ENCODE measurements at places on chromosomes 7 and 10.

GRCh38 chr7:131765575-131765974, 209.1 kb upstream of the PODXL start:
- no peaks in the 10 kb centered on the region for H3K4me1 ChIP-seq
- H3K27me3 ChIP-seq, result no peaks in the 10 kb centered on the region
- H3K36me3 ChIP-seq, result no peaks in the 10 kb centered on the region
- no peak for DNase-seq

DNA sequence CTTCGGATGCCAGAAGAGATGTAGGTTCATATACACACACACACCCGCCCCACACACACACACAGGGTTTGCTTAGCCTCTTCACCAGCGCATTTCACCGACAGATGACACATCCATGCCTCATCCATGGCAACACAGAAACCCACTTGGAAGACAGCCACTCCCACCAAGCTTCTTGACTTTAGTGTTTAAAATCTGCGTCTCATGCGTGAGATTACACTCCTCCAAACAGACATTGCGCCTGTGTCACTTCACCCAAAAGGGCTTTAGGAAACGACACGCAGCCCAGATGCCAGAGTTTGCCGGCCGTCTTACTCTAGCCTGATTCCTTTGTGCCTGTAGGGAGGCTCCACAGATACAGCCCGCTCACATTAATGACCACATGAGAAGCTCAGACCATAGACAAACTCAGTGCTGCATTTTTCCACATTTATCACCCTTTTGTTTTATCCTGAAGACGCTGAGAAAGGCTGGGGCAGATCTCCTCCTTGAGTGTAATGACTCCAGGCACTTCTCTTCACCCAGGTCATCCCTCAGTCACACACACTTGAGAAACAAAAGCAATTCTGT, 73.8 kb downstream of the DIP2C start:
- no peaks in the 10 kb centered on the region for H3K36me3 ChIP-seq
- peaks cover 11% of the 10 kb centered on the region for H3K27me3 ChIP-seq

DNA sequence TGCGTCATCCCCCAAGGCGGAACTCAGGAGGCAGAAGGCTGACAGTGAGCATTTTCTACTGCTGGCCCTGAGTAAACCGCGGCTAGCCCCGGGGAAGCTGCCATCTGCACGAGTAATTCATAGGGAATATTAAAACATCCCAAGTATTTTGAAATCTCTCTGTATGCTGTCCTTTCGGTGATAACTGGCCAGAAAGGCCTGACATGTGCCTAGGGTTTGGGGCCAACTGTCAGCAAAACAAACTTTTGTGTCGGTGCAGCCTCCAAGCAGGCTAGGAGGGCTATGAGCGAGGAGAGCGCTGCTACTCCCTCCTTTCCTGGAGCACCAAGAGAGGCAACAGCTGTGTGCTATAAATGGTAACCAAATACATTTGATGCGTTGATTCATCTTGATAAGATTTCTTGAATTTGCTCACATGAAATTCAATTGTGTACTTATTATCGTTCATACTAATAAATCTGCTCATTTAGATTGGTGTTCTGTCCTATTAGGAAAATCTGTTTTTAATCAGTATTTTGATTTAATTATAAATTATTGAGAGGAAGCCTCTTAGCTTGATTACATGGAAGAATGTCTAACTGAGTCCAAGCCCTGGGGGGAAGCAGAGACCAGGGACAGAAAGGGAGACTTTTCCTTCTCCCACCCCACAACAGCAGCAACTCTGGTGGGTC, 124.4 kb upstream of the NPS start:
- no peaks in the 10 kb centered on the region for H3K4me1 ChIP-seq
- H3K27me3 ChIP-seq, result no peaks in the 10 kb centered on the region
- no peak for DNase-seq
- H3K36me3 ChIP-seq, result no peaks in the 10 kb centered on the region
- H3K27ac ChIP-seq, result no peak overlapping the region

- H3K27me3 ChIP-seq, result peaks cover 11% of the 10 kb centered on the region
- H3K4me3 ChIP-seq, result no peak overlapping the region
- no peaks in the 10 kb centered on the region for H3K4me1 ChIP-seq
- no peak overlapping the region for H3K27ac ChIP-seq
Observed at GRCh38 chr7:39399986-39400385, 166.2 kb upstream of the YAE1 start.

- no peak for DNase-seq
- peaks cover 36% of the 10 kb centered on the region for H3K36me3 ChIP-seq
- H3K27ac ChIP-seq, result no peak overlapping the region
- H3K27me3 ChIP-seq, result no peaks in the 10 kb centered on the region
- peaks cover 25% of the 10 kb centered on the region for H3K4me1 ChIP-seq
- no peak overlapping the region for H3K4me3 ChIP-seq
Observed at GRCh38 chr7:44801890-44802289, 5.4 kb downstream of the PPIA start.

DNA sequence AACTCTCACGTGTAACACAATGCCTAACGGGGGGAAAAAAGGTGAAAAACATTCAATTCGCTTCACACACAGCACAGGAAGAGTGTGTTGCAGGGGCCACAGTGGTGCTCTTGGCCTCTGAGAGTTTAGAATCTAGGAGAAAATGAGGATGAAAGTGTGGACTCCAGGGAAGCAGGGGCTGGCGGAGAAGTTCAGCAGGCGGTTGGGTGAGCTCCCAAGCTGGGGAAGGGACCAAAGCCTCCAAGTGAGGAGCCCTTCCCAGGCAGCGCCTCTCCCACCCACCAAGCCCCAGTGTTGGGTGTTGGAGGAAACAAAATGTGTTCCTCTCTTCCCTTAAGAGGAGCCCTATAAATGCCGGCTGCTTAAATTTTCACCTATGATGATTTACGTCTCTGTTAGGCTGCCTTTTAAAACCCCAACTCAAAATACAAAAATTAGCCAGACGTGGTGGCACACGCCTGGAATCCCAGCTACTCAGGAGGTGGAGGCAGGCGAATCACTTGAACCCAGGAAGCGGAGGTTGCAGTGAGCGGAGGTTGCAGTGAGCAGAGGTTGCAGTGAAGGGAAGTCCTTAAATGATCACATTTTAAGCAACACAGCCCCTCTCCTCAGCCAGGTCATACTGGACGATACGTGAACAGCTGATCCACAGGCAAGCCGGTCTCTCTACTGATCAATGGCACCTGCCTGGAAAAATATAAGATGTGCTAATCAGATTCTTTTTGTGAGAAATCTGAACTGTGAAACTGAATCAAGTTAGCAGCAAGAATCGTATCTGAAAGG, 735.2 kb downstream of the PARD3 start:
- H3K27me3 ChIP-seq, result peaks cover 5% of the 10 kb centered on the region
- H3K4me1 ChIP-seq, result no peaks in the 10 kb centered on the region
- no peaks in the 10 kb centered on the region for H3K36me3 ChIP-seq
- DNase-seq, result no peak
- no peak overlapping the region for H3K4me3 ChIP-seq

DNA sequence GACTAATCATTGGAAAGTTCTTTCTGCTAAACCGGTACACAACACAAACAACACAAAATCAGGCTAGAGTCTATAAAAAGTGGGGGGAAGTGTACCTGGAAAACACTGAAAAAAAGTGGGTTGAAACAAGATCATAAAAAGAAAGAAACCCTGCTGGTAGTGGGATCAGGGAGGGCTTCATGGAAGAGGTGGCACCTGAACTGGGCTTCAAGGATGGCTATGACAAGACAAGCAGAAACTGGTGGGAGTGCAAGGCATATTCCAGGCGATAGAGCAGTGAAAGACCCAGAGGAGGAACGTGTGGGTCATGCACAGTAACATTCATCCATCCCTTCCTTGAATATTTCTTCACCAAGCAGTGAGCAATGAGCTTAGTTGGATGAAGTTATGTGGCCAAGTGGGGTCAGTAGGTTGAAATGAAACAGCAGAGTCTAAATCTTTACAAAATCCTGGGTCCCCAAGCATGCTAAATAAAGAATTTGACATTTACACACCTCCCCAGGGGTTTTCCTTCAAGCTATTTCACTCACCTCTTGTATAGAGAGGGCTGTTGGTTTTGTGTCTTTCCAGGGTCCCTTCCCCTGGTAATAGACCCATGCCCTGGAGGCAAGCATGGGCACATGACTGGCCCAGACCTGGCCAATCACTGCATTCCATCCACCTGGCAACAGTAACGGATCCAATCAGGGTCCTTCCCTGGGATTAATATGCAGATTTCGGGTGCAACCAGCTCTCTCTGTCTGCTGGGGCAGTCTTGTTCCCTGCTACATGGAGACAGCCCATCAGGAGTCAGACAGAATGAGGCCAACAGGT, 38.2 kb downstream of the SPOCK2 start:
- DNase-seq, result no peak
- no peak overlapping the region for H3K4me3 ChIP-seq
- peaks cover 2% of the 10 kb centered on the region for H3K36me3 ChIP-seq
- no peaks in the 10 kb centered on the region for H3K27me3 ChIP-seq
- peaks cover 9% of the 10 kb centered on the region for H3K4me1 ChIP-seq

DNA sequence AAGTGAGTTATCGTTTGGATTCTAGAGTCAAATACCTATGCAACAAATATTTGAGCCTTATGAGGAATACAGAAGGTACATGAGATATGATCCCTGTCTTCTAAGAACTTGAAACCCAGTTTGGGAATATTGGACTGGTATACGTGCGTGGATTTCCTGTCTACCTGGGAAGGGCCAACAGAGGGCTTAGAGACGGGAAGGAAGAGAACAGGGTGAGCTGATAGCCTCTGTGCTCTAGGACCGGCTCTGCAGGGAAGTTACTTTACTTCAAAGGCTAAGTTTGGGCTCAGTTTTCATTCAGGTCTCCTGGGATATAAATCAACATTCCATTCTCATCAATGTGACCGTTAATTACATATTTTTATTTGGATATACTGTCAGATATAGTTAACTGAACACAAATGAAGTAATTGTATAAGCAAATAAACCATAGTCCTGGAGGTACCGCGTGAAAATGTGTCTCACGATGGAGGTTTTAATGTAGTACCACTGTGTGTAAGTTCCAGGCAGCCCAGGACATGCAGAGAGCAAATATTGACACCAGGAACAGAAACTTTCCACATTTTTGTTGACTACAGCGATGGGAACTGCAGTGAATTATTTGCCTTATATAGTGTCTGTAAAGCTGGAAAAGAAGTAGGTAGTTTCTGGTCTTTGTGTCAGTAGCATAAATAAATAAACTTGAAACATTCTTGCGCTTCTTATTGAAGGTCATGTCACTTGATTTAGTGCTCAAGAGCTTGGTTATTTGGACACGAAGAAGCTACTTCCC, 8.6 kb downstream of the CHST12 start:
- H3K4me1 ChIP-seq, result peaks cover 53% of the 10 kb centered on the region
- H3K36me3 ChIP-seq, result peaks cover 39% of the 10 kb centered on the region

- no peaks in the 10 kb centered on the region for H3K4me1 ChIP-seq
- H3K27me3 ChIP-seq, result no peaks in the 10 kb centered on the region
- H3K27ac ChIP-seq, result no peak overlapping the region
- H3K4me3 ChIP-seq, result no peak overlapping the region
- no peaks in the 10 kb centered on the region for H3K36me3 ChIP-seq
Observed at GRCh38 chr7:102097601-102098161, 189.0 kb upstream of the SH2B2 start.

DNA sequence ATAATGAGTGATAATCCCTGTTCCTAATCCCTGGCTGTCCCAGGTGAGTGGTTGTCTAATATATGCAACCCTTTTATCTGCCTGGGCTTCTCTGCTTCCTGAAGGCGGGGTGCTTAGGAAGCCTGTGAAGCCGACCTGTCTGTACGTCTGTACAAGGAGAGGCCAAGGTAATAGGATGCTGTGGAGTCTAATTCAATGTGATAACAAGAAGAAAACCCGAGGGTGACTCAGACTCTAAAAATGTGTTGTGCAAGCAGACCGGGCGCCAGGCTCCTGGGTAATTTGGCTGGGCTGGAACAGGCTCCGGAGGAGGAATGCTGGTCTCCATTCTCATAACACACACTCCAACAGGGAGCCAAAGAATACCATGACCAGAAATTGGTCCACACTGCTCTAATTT, 43.6 kb downstream of the THNSL1 start:
- no peak for DNase-seq
- no peak overlapping the region for H3K27ac ChIP-seq
- H3K4me3 ChIP-seq, result no peak overlapping the region
- no peaks in the 10 kb centered on the region for H3K27me3 ChIP-seq

DNA sequence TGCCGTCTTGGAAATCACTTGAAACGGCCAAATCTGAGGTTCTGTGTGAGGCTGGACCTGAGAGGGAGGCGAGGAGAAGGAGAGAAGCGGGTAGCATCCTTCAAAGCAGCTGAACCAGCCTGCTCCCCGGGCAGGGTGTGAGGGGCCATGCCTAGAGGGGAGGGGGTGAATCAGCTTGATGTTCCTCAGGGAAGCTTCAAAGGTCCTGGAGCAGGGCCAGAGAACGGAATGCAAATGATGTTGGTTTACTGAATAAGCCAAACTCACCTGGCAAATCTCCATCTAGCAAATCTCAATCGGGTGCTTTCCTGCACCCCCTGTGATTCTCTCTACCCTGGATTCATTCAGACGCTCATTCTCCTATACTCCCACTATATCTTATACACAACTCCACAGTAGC, 226.9 kb downstream of the WDR11 start:
- no peaks in the 10 kb centered on the region for H3K27me3 ChIP-seq
- no peaks in the 10 kb centered on the region for H3K36me3 ChIP-seq
- H3K27ac ChIP-seq, result no peak overlapping the region
- no peak for DNase-seq
- H3K4me1 ChIP-seq, result no peaks in the 10 kb centered on the region

DNA sequence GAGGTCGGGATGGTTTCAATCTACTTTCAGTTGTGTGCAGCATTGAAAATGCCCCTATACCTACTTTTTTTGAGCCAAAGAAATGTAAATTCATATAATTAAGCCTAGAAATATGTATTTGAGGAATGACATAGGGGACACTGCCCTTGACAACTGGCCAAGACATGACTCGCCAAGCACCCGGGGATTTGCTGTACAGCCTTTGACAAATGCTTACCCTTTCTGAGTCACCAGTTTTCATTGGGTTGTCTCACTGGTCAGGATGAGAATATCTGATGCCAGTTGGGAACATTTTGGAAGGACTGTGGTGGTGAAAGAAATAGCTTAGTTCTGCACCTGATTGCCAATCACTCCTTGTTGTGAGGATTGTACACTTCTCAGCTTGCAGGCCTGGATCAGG, 166.8 kb upstream of the HABP2 start:
- no peak for DNase-seq
- peaks cover 22% of the 10 kb centered on the region for H3K27me3 ChIP-seq
- H3K4me1 ChIP-seq, result peaks cover 27% of the 10 kb centered on the region
- no peak overlapping the region for H3K4me3 ChIP-seq

DNA sequence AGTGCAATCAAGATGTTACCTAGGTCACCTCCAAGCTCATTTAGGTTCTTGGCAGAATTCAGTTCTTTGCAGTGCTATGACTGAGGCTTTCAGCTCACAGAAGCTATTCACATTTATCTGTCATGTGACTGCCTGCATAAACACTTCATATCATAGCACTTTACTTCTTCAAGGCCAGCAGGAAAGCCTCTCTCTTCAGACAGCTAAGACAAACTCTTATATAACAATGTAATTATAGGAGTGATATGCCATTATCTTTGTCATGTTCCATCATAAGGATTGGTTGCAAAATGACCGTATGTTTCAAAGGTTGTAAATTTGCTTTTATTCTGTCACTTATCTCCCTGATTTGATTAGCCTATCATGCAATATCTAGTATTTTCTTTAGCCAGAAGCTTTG, 78.8 kb upstream of the TMEM196 start:
- H3K27me3 ChIP-seq, result no peaks in the 10 kb centered on the region
- H3K4me3 ChIP-seq, result no peak overlapping the region
- no peaks in the 10 kb centered on the region for H3K4me1 ChIP-seq
- H3K36me3 ChIP-seq, result no peaks in the 10 kb centered on the region
- DNase-seq, result no peak
- no peak overlapping the region for H3K27ac ChIP-seq
